ENCODE measurements at places on chromosomes 3 and 15.

DNA sequence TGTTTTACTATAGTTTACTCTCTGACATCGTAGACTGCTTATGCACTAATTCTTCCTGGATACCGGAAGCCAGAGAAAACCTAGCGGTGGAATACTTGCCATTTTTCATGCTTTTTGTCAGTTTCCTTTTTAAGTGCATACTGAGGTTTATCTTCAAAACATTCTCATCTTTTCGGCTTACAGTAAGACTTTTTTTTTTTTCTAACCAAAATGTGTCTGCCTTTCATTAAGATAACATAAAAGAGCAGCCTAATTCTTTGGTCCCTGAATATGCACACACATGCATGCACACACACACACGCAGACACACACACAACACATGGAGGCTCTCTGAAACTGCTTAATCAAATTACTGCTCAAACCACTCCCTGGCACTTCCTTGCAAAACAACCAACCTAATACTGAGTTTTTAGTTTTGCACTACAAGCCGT, 1.3 kb downstream of the ZNF445 start:
- DNase-seq, result peak; percentile 63

GRCh38 chr15:57591237-57591821, 375 bp upstream of the MYZAP start:
- DNase-seq, result no peak

- no peak for DNase-seq
Measured at GRCh38 chr3:153268564-153269279, 106.7 kb downstream of the RAP2B start.

DNA sequence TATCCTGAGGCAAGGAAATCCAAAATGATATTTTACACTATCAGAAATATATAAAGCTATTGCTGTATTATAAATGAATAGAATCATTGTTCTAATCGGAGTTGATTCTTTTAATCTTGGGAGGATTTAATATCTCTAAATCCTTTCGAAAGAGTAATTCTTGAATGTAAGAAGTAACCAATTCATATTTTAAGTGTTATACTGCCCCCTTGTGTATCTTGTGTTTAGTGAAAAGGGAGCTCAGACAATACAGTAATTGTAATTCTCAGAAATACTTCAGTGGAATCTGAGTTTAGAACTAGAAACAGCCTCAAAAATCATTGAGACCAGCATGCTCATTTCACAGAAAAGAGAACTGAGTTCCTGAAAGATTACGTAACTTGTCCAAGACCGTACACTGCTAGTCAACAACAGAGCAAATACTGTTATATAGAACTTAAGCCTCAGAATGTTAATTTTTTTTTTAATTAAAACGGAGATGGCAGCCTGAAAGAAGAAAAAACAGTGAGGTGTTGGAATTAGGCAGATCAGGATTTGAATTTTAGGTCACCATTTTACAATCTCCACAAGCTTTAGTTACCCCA, 42.9 kb downstream of the PLCH1 start:
- DNase-seq, result peak; percentile 92

Measured in KBM-7 (cell line).